ENCODE measurements at places on chromosomes 12 and 14.

DNA sequence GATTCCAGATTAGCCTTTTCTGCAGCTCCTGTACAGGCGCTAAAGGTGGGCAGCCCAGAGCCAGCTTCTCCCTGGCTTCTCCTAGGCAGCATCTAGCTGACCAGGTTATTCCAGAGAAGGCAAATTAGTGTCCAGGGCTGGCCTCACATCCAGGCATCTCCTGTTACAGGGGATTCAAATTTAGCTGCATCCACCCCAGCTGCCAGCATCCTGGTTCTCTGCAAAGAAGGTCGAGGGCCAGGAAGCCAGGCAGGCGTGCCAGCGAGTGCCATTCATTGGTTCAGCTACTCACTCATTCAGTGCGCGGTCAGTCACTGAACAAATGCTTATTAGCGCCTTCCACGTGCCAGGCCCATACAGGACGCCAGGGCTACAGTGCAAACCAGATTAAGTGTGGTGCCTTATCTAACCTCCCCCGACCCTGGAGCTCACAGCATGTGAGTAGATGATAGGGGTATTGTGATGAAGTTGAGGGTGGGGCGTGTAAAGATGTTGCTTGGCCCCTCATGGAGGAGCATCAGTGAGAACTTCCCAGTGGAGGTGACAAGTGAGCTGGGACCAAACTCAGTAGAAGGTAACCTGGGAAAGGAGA, 15.7 kb upstream of the FAM222A start:
- no peak for DNase-seq

- DNase-seq = no peak
Measured at GRCh38 chr14:50319721-50320120, 7.6 kb downstream of the DMAC2L start.

GRCh38 chr12:24707334-24707733, 241.6 kb downstream of the BCAT1 start:
- DNase-seq = no peak

DNA sequence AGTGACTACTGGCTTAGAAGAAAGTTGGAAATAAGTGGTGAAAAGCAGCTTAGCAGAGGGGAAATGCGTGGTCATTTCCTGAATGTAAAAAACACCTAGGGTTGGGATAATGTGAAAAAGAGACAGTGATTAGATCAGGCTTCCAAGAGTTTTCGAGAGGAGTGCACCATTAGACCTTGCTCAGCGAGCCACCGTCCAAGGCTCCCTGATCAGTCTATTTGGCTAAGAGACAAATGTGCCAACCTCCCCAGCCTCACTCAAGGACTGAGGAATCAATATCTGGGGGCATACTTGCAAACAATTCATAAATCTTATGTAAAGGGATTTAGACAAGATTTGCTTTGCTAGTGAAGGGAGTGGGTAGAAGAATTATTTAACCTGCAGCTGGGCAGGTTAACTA, 594.5 kb downstream of the NRXN3 start:
- DNase-seq = no peak

All from activated CD8-positive, alpha-beta memory T cell treated with anti-CD3 and anti-CD28 coated beads for 48 hours (primary cell).